ENCODE measurements at places on chromosomes 11 and 22. TPM values are rescaled to one million over a fixed set of nuclear protein-coding genes. Genes with fewer than 3 reads are reported as not detected.
A peak's percentile ranks its signal among the peaks of the same experiment; 100 is the strongest.

- no peak for DNase-seq
Observed at GRCh38 chr22:37930270-37930951, 23.0 kb downstream of the C22orf23 start.

GRCh38 chr11:34075178-34075820, 23.8 kb downstream of the CAPRIN1 start:
- no peak for DNase-seq

DNA sequence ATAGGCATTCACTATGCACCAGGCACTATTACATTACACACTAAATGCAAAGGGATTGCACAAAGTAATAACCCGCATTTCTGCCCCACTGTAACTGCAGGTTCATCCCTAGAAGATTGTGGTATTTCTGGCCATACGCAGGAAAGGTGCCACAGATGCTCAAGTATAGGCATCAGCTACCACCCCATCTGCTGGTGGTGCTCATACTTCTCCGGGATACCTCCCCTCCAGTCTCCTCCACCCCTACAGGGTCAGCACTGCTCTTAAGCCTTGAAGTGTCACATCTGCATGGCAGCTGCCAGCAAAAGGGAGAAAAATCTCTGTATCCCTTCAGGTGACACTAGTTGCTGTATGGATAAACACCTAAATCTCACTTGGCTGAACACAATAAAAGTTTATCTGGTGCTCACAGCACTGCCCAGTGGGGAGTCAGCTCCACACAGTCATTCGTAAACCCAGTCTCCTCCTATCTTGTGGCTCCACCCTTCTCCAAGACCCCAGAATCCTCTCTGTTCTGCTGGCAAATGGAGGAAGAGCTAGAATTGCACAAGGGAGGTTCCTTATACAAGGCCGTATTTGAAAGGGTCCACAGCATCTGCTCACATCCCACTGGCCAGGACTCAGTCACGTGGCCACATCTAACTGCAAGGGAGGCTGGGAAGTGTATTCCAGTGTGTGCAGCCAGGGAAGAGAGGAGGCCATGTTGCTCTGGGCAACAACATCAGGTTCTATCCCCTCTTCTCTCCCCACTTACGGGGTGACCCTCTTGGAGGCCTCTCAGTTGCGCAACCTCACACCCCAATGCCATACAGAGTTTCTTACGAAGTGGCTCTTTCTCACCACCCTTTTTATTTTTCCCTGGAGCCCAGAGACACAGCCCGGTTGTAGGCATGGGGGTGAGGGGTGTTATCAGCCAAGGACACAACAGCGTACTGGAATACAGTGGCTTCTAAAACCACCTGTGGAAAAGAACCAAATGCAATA, 114.7 kb downstream of the BUD13 start:
- no peak for DNase-seq

DNA sequence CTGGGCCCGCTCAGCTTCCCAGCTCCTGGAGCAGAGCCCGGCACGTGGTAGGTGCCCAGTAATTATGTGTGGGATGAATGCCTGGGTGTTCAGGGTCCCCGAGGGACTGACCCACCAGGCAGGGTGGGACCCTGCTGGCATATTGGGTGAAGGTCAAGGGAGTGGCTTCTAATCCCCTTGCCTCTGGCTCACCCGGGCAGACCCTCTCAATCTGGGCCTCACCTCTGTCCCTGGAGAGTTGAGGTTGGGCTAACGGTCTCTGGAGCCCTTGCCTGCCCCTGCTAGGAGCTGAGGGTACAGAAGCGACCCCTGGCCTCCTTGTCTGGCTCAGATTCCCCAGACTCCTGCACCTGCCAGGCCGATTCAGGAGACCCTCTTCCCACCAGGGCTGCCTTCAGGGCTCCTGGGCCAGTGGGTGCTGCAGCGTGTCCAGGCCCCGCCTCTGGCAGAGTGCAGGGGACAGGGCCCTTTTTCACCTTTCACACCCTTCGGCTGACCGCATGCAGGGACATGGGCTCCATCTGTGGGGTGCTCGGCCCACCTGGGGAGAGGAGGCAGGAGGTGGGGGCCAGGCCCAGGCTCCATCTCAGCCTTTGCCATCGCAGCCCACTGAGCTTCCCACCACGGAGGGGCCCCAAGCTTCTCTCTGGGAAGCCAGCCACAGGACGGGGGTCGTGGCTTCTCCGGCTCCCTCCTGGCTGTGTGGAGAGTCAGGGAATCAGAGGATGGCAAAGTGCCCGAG, 3.8 kb upstream of the CTSD start:
- no peak for DNase-seq

DNA sequence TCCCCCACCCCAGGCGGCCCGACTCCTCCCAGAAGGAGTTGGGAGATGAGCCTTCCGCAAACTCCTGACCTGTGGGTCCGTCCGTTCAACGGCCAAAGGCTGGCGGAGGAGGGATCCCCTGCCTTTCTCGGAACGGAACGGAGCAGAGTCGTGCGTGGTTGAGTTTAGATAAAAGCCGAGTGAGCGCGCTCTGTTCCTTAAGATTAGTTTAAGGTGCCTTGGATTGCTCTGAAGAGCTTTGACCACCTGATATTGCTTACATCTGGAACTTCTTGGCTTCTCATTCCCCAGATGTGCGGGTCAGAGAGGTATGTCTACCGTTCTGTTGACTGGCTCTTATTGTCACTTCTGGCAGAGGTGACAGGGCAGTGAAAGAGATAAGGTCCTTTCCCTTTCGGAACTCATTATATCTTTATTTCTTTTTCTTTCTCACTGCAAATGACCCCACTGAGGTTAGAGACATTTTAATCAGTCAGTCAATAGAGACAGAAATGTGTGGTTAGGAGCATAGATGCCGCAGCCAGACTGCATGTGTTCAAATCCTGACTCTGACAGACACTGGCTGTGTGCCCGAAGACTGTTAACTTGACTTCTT, at the start of gene TRIM6:
Gene TRIM6, plus strand, starts transcription at position 31 of the 595 bp plus-strand sequence. Its CDS starts 261 bp downstream, at position 292.
- no peak for DNase-seq

DNA sequence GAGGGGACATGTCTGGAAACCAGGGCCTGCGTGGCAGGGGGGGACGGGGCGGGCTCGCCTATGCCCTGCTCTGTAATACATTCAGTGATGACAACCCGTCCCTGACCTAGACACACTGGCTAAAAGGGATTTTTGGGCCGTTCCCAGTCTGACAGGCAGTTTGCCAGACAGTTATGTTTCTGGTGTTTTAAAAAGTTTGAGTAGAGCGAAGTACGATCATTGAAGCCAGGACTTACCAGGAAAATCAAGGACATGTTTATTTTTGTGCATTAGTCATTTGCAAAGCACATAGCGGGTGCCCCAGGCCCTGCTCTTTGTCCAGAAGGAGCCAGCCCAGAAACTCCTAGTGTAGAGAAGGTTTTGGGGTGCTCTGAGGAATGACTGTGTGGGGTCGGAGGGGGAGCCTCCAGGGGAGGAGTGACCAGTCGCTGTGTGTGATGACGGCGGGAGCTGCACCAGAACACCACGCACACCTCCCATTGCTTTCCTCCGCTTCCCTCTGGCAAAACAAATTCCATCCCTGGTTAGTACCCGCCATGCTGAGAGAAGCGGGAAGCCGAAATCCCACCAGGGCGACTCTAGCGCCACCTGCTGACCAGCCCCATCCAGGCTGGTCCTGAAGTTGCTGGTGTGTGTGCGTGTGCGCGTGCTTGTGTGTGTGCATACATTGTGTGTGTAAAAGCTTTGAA, 50.8 kb downstream of the FBLN1 start:
- DNase-seq: peak; percentile 59

DNA sequence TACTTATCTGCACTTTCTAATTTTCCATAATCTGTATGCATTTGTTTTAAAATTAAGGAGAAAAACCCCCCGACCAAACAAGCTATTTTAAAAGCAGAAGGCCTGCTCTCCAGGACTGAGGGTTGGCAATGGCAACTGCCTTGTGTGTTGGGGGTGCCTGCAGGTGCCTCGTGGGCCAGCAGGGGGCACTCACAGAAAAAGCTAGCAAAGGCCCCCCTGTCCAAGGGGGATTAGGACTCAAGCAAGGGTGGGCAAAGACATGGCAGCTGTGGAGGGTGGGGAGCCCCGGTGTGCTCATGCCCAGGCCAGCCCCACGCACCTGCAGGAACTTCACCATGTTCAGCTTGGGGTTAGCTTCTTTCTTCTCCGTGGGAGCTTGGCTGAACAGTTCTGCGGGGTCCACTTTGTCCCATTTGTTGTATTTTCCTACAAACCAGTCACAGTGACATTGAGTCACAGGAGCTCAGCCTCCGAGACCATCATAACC, 10.3 kb downstream of the TOP3B start:
- DNase-seq: no peak

The TRIM6 gene
- total RNA-seq: 5.5 TPM

GRCh38 chr22:37675930-37676735, 697 bp downstream of the LGALS1 start:
- DNase-seq: no peak

- DNase-seq: no peak
Observed at GRCh38 chr11:75400146-75400865, 988 bp downstream of the RPS3 start.

GRCh38 chr11:23138761-23139160, 278.5 kb upstream of the CCDC179 start:
- no peak for DNase-seq

- no peak for DNase-seq
Observed at GRCh38 chr22:20432244-20432686, 5.4 kb downstream of the SCARF2 start.

- no peak for DNase-seq
Observed at GRCh38 chr11:79925570-79925969, 484.7 kb upstream of the TENM4 start.

DNA sequence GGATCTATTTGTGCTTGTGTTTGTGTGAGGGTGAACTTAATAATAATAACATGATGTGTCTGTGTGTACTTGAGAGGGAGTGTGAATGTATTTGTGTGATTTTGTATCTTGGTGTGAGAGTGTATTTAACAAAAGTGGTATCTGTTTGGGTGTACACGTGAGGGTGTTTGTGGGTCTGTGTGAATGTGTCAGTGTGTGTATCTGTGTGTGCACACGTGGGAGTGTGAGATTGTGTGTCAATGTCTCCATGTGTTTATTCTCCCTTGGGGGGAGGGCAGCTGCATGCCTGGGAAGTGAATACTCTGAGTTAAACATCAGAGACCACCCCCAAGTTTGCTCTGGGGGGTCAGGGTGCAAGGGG, 15.0 kb upstream of the RPS19BP1 start:
- DNase-seq: no peak
